ENCODE measurements at places on chromosomes 2 and 18.

DNA sequence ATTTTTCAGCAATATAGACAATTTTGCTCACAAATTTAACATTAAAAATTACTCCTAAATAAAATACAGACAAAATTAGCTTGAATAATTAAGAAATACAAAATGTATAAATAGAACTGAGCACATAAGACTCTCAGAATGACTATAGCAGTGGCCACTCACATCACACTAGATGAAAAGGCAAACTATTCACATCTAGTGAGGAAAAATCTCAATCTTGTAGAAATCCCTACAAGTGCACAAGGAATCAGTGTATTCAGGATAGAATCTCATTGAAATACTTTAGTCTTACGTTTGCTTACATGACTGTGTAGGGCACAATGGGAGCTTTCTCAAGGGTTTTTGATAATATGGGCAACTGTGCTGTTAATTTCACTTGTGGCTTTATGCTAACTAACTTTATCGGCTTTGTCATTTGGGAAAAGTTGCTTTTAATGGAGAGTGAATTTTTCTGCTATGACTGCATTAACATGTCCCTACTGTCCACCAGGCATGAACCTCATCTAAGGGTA, 678.9 kb upstream of the LRRTM4 start:
- DNase-seq: no peak

GRCh38 chr2:100235098-100235497, 87.2 kb downstream of the LONRF2 start:
- DNase-seq: no peak

GRCh38 chr2:82428251-82428650, 2030.8 kb downstream of the SUCLG1 start:
- DNase-seq: no peak

DNA sequence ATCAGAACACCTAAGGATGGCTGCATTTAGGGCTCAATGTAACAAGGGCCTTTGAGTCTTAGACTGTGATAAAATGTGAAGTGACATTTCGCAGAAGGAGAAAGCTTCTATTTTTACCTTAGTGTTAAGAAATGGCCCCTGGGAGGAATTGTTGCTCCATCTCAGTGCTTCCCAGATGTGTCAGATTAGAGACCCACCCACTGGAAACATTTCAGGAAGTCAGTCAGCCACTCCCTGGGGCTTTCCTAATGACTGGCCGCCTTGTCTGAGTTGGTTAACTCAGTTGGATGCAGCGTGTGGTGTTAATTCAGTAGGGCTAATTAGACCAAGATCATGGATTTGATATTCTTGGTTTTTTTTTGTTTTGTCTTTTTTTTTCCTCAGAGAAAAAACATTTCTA, 355.9 kb downstream of the PIK3C3 start:
- no peak for DNase-seq

GRCh38 chr2:9307535-9307934, 100.9 kb downstream of the ASAP2 start:
- DNase-seq: no peak
